ENCODE measurements at places on chromosomes 16 and 17.

GRCh38 chr17:1484676-1485422 lies 7.6 kb downstream of the MYO1C start:
- DNase-seq: no peak

DNA sequence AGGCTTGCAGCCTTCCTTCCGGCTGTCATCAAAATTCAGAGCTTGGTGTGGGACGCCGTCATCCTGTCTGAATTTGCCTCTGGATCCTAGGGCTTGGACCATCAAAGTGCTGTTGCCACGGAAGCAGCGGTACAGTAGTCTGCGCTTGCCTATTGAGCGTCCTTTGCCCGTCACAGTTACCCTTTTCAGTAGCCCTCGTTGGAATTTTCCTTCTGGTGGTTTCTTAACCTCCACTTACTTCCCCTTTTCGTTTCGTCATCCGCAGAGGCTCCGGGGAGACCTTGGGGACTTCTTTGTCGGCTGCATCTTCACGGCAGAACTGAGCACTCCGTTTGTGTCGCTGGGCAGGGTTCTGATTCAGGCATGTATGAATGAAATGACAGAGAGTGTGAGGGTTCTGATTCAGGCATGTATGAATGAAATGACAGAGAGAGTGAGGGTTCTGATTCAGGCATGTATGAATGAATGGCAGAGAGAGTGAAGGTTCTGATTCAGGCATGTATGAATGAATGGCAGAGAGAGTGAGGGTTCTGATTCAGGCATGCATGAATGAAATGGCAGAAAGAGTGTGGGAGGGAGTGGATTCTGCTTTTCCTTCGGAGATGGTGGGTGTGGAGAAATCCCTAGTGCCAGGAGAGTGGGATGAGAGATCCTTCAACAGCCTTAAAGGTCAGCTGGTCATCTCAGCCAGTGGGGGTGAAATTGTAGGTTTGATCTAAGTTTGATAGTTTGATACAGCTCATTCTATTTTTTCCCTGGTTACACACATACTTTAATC lies 8.0 kb downstream of the TLCD3A start:
- no peak for DNase-seq

DNA sequence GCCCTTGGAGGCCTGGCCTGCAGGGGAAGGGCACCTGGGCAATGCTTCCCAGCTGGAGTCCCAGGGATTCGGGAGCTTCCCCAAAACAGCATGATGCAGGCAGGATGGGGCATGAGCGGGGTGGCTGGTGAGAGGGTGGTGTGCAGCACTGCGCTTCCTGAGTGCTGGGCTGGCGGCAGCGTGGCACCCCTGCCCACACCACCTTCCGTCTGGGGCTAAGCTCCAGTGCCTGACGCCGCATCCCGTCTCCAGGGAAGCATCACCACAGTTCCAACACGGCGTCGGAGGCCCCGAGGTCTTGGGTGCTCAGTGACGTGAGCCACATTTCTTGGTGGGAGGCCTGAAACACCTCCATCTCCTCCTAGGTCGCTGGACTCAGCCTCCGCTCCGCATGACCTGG lies 13.8 kb upstream of the MTSS2 start:
- no peak for DNase-seq

DNA sequence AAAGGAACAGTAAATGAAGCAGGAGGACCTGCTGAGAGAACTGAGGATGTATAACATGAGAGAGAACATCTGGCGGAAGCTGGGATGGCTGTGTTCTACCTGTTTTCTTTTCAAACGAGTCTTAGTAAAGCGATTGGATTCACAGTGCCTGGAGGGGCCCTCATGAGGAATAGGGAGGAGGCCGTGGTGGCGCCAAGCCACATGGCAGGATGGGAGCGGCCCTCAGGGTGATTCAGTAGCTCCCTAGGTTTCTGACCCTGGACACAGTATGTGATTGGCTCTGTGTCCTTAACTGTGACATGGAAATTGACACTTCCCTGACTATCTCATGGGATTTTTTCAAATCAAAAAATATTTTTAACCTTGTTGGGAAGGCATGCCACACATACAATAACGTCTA lies 32.1 kb downstream of the USP43 start:
- no peak for DNase-seq

- no peak for DNase-seq
Observed at GRCh38 chr17:41794540-41794975, 8.0 kb upstream of the JUP start.

- no peak for DNase-seq
Observed at GRCh38 chr17:80921159-80921558, 70.5 kb upstream of the CHMP6 start.

- no peak for DNase-seq
Observed at GRCh38 chr17:8776881-8777280, 18.5 kb upstream of the SPDYE4 start.

DNA sequence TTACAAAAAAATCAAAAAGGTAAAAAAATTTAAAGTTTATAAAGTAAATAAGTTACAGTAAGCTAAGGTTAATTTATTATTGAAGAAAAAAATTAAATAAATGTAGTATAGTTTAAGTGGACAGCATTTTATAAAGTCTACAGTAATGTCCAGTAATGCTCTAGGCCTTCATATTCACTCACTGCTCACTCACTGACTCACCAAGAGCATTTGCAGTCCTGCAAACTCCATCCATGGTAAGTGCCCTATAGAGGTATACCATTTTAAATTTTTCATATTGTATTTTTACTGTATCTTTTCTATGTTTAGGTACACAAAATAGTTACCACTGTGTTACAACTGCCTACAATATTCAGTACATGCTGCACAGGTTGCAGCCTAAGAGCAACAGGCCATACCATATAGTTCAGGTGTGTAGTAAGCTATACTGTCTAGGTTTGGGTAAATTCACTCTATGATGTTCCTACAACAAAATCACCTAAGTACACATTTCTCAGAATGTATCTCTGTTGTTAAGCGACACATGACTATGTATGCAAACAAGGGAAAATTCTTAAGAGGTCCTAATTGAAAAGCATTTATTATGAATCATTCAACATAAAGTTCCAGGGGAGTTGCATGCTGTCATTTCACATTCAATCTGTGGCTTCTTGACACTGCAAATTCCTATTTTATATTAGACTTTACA lies 92.3 kb downstream of the SPAG9 start:
- no peak for DNase-seq

DNA sequence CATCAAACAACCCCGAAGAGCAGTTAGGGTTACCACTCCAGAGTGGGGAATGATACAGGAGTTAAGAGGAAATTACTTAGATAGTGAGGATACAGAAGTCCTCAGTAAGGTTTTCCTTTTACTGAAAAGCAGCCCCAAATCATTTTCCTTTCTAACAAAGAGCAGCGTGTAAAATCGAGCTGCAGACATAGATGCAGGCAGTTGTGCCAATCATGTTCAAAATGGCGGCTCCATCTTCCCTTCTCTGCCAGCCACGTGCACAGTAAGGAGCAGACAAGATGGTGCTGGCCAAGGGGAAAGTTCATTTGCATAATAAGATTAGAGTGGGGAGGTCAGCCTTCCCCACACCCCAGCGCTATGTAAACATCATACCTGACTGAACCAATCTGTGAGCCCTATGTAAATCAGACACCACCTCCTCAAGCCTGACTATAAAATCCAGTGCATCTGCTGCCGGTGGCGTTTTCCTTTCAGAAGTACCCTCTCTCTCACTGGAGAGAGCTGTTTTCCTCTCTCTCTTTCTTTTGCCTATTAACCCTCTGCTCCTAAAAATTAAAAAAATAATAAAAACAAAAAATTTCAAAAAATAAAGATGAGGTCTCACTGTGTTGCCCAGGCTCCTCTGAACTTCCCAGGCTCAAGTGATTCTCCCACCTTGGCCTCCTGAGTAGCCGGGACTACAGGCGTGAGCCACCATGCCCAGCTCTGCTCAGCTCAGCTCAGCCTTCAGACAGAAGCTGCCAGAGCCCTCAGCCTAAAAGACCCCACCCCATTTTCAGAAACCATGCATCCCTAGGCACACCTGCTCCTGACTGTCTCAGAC lies 2.6 kb upstream of the SRL start:
- DNase-seq: no peak

- DNase-seq: no peak
Observed at GRCh38 chr17:78891406-78892061, 11.5 kb downstream of the CEP295NL start.

DNA sequence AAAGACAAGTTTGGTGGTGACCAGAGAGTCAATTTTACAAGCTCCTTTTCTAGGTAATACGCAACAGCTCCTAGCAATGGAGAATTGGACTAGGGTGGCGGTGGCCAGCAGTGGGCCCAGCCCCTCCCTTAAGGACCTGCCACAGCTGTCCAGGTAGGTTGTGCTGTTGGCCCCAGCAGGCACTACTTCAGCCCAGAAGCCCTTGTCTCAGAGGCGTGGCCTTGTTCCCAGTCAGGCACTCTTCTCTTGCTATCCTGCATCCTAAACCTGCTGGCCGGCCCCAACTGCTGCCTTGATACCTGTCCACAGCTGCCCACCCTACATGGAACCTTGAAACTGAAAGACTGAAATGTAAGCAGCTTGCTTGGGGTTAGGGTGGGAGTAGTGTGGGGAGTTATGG lies 989 bp upstream of the GALK1 start:
- no peak for DNase-seq

GRCh38 chr17:42908872-42909700 lies 8.5 kb downstream of the G6PC1 start:
- DNase-seq: no peak

- DNase-seq: no peak
Observed at GRCh38 chr17:75191584-75191983, 8.8 kb upstream of the SUMO2 start.

DNA sequence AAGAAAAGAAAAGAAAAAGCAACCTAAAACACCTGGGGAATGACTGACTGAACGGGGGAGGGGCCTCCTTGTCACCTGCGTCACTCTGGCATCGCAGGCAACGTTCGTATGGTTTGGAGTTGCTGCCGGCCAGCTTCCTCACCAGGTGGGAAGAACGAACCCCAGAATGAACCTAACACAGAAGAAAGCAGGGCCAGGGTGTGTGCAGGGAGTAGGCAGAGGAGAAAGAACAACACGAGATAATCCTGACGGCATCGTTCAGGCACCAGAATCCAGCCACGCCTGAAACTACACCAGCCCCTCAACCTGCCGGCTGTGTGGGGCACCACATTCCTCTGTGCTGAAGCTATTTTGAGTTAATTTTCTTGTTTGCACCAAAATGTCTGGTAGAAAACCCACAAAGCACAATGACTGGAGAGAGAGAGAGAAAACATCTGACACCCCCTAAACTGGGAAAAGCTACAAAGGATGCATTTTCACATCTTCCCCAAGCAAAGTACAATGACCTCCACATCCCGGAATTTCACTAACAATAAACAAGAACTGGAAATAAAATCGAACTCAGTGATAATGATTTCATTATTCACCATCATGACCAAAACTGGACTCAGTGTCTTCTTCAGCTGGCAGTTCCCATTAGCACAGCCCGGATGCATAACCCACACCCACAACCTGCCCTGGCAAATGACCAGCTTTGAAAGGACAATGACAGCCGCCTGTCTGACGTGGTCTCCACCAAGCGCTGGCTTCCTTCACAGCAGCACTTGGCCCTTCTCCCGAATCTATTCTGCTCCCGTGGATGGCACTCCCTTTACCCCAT lies 23.6 kb downstream of the RAB40B start:
- no peak for DNase-seq

DNA sequence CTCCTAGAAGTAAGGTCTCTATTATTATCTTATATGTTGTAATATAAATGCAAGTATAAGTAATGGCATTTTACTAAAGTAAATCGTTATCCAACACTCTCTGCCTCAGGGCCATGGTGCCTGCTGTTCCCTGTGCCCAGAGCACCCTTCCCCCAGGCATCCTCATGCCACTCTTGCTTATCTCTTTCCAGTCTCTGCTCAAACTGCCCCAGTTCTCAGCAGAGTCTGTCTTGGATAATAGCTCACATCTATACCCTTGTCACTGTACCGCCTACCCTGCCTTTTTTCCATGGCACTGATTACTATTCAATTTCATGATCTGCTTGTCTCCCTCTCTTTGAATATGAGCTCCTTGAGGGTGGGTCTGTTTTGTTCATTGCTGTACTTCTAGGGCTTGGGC lies 31.7 kb downstream of the CDH1 start:
- DNase-seq: no peak

- DNase-seq: no peak
Observed at GRCh38 chr16:23064639-23065038, 84.6 kb downstream of the USP31 start.

- no peak for DNase-seq
Observed at GRCh38 chr17:77002103-77003045, 134.2 kb downstream of the MGAT5B start.

DNA sequence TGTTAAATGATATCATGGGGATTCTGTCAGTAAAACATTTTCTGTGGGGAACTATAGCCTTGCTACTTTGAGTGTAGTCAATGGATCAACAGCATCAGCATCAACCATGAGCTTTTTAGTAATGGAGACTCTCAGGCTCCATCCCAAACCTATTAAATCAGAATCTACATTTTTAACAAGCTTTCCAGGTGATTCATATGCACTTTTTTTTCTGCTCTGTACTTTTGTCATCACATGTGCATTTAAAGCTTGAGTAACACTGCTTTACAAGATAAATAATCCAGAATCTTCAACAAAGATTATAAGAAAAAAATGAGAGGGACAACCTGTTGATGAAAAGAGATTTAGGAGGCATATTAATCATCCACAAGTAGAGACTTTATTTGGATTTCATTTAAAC lies 23.5 kb downstream of the NUP93 start:
- no peak for DNase-seq

GRCh38 chr17:66200685-66201092 lies 8.8 kb upstream of the CEP112 start:
- DNase-seq: no peak

DNA sequence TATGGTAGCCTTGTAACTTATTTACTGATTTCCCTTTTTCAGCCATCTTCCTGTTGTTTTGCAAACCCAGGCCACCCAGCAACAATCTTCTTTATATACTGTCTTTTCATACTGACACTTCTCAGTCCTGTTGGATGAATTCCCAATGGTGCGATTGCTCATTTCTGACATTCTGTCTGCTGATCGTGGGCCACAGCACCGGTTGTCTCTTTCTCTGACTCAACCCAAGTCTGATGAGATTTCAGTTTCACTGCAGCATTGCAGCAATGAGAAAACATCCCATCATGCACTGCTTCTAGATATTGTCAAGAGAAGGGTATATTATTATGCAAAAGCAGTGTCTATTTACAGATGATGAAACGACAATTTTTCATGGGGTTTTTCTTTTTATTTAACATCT lies 349.2 kb upstream of the HSBP1 start:
- no peak for DNase-seq

- DNase-seq: no peak
Observed at GRCh38 chr17:79775632-79776031, 2.3 kb upstream of the CBX2 start.

Data from NCI-H1417 treated with DMSO at 0.1 percent for 48 hours (cell line).